ENCODE measurements at places on chromosomes 13 and 19. TPM values are rescaled to one million over a fixed set of nuclear protein-coding genes. Genes with fewer than 3 reads are reported as not detected.

The FXYD1 gene
- total RNA-seq, result 140 TPM

The NCAN gene
- total RNA-seq, result 0.31 TPM

The KCNC3 gene
- total RNA-seq, result 0.67 TPM

The ZNF878 gene
- 0.27 TPM for total RNA-seq

The ZNF331 gene
- total RNA-seq, result 25.8 TPM

The PALM gene
- 65.5 TPM for total RNA-seq

The CEACAM16 gene
- not detected for total RNA-seq

The ZNF616 gene
- 6.6 TPM for total RNA-seq

The LMTK3 gene
- total RNA-seq, result 0.16 TPM

The SIGLEC8 gene
- total RNA-seq, result 1.4 TPM

The CATSPERD gene
- not detected for total RNA-seq

The ITM2B gene
- total RNA-seq, result 286 TPM

The CCDC8 gene
- total RNA-seq, result 10.1 TPM

The CRX gene
- total RNA-seq, result not detected
